Activated CD4-positive, alpha-beta T cell treated with anti-CD3 and anti-CD28 coated beads, Interleukin-10, Interleukin-2, amounts not matched to agents 100 ng/mL and 50 ng/mL, durations not matched to agents 16 hours and 8 hours (primary cell): ENCODE measurements at places on chromosomes 1 and 21.
A peak's percentile ranks its signal among the peaks of the same experiment; 100 is the strongest.

GRCh38 chr21:29293495-29293894 is 5.2 kb upstream of the BACH1 start:
- DNase-seq = no peak

DNA sequence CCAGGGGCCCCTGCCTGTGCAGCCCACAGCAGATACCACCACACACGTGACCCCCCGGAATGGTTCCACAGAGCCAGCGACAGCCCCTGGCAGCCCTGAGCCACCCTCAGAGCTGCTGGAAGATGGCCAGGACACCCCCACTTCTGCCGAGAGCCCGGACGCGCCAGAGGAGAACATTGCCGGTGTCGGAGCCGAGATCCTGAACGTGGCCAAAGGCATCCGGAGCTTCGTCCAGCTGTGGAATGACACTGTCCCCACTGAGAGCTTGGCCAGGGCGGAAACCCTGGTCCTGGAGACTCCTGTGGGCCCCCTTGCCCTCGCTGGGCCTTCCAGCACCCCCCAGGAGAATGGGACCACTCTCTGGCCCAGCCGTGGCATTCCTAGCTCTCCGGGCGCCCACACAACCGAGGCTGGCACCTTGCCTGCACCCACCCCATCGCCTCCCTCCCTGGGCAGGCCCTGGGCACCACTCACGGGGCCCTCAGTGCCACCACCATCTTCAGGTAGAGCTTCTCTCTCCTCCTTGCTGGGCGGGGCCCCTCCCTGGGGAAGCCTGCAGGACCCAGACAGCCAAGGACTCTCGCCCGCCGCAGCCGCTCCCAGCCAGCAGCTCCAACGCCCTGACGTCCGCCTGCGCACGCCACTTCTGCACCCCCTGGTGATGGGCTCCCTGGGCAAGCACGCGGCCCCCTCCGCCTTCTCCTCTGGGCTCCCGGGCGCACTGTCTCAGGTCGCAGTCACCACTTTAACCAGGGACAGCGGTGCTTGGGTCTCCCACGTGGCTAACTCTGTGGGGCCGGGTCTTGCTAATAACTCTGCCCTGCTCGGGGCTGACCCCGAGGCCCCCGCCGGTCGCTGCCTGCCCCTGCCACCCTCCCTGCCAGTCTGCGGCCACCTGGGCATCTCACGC is 51.0 kb downstream of the COL18A1 start:
- no peak for DNase-seq

DNA sequence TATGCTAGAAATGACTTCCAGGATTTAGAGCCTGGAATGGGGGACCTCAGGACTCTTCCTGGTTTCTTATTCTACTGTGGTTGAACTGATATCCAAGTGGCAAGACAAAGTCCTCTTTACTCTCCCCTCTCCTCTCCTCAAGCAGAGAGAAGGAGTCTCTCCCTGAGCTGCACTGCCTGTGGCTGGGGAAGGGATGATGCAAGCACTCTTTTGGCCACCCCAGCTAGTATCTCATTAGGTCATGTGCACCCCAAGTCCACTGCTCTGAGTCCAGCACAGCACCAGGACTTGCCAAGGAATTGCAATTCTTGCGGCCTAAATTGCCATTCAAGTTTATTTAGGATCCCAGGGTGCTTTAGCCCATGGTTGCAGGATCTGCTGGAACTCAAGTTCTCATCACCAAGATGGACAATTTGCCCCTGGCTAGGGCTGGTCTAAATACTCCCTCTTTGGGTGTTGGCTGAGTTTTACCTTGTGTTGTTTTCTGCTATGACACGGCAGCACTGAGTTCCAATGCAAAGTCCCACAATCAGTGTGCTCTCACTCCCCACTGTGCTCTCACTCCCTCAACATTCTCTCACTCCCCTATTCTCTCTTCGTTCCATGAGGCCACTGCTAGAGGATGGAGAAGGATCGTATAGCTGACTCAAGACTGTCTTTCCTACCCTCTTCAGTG is 172.2 kb downstream of the TM2D1 start:
- DNase-seq = no peak

GRCh38 chr1:48870596-48870995 is 93.9 kb upstream of the BEND5 start:
- DNase-seq = peak; percentile 13
